AG04449 (cell line): ENCODE measurements at places on chromosomes 12 and 14.

- no peak for DNase-seq
These were observed 1263.9 kb downstream of the FSCB start for GRCh38 chr14:43243168-43243567.

DNA sequence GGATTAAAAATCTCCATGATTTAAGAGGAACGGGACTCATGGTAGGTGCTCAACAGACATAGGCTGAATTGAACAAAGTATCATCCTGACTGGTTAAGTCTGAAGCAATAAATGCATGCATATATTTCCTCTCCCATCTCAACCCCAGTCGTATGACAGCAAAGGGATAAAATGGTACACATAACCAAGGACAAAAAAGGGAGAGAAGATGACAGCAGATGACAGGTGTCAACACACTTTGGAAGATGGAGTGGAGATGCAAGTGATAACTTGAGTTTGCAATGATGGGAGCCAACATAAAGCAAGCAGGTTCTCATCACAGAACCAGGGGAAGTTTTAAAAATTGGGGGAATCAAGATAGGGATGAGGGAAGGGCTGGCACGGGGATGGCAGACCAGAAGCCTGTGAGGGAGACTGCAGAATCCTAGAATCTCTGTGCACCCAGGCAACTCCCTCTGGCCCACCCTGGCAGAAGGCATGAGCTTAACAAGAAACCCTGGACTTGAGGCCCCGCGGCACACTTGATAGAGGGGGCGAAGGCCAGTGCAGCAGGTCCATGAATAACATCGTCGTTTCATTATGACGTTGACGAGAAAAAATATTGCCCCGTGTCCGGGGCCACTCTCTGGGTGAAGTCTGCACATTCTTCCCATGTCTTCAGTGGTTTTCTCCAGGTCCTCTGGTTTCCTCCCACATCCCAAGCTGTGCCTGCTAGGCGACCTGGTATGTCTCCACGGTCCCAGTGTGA, 5.0 kb downstream of the C1RL start:
- DNase-seq: no peak

DNA sequence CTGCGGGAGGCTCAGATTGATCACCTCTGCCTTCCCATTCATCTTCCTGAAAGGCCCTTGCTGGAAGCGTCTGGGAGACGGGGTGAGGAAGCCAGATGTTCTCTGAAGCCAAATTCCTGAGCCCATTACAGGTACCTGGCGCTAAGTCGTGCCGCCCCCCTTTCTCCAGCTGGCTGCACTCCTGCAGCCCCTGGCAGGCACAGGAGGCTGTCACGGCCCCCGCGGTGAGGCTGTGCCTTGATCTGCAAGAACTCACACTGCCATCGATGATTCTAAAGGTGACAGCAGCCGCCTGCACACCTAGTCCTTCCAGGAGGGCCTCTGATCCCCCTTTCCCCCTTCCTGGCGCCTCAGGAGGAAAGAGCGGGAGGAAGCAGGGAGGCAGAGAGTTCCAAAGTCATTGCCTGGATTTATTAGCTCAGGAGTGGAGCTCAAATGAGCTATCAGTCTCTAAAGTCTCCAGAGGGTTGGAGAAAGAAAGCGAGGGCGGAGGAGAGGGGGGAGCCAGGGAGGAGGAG, 106.9 kb downstream of the RFLNA start:
- no peak for DNase-seq

GRCh38 chr12:59615392-59616165, 19.8 kb downstream of the SLC16A7 start:
- no peak for DNase-seq

GRCh38 chr14:49853572-49854375, 1.2 kb upstream of the NEMF start:
- no peak for DNase-seq

DNA sequence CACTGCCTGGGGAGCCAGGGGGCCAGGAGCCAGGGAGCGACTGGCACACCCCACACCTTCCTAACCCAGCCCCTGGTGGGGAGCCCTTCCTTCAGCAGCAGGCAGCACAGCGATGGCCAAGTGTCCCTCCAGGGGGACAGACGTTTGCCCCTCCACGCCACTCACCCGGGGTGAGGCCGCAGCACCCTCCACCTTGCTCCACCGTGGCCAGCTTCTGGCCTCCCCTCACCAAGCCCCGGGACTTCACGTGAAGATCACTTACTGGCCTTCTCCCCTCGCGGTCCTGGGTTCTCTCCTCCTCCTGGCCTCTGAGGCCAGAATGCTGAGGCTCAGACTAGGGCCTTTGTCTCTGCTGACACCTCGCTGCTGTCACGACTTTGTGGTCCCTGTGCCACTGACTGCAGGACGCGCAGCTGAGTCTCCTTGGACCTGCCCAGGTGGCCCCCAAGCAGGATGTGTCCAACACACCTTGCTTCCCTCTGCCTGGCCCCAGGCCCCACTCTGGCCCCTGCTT, 3.5 kb upstream of the ASPG start:
- no peak for DNase-seq

DNA sequence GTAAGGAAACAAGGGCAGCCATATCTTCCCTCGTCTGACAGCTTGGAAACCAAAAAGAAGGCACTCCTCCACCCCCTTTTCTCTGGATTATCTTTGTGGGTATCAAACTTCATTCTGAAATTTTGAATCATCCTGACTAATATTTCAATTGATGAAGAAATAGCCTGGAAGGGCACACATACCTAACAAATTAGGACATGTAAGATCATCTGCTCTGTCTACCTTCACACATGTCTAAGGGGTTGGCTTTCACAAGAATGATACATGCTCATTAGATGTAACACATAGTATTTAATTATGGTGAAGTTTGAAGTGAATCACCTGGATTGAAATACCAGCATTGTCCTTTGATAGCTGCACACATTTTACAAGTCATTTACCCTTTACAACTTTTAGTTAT, 348.1 kb upstream of the RPL10L start:
- no peak for DNase-seq

DNA sequence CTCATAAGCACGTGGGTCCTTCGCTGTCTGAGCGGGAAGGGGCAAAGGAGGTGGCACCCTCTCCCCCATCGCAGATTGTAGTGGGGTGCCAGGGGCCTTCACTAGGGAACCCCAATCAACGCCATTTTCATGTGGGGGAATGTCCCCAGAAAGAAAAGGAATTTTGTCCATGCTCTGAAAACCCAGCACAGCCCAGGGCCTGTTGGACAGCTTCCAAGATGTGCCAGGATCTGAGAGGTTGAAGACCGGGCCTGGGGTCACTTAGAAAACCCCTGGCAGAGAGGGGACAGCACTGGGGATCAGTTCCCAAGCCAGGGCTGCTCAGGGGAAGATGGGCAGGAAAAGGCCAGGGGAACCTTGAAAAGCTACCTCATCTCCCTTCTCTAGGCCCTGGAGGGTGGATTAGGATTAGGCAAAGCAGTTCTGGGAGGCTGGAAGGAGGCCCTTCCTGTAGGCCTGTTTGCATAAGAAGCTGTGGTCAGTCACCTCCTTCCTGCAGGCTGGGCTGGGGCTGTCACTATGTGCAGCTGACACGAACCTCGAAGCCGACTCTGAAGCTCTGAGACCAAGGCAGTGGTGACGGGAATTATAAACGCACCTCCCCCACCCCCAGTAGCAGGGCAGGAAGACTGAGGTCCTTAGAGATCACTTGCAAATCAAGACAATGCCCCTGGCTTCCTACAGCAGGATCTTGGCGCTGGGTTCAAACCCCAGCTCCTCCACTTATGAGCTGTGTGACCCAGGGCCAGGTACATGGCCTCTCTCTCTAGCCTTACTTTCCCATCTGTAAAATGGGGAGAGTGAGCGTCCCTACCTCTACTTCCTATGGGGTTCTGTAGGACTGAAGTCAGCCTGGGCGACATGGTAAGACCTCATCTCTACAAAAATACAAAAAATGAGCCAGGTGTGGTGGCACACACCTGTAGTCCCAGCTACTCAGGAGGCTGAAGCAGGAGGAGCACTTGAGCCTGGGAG, 29.0 kb downstream of the TESC start:
- no peak for DNase-seq

GRCh38 chr14:95346820-95347219, 27.1 kb upstream of the CLMN start:
- DNase-seq: no peak

DNA sequence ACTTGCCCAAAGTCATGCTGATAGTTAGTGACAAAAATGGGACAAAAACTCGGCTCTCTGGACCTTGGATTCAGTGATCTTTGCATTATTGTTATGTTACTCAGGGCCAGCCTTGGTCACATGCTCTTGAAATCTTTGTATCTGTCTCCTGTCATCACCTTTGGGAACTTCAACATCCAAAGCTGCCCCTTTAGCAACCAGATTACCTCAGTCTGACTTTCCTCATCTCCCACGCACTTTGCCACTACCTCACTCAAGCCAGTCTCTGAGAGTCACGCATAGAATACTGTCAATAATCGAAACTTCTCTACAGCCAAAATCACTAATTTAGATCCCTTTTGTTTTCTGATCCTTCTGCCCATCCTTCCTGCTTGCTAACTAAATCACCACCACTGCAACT, 90.8 kb upstream of the DAAM1 start:
- no peak for DNase-seq

- no peak for DNase-seq
These were observed 101.3 kb downstream of the TMEM121 start for GRCh38 chr14:105627701-105628100.

- no peak for DNase-seq
These were observed 61.4 kb downstream of the LMNTD1 start for GRCh38 chr12:25491396-25492325.
